ENCODE measurements at places on chromosomes 2 and 18.

GRCh38 chr2:236776695-236777251 is 207.1 kb downstream of the ACKR3 start:
- no peak for DNase-seq

GRCh38 chr2:46075848-46076247 is 221.4 kb upstream of the EPAS1 start:
- DNase-seq, result no peak

GRCh38 chr2:74658516-74658915 is 4.5 kb downstream of the SEMA4F start:
- DNase-seq, result no peak

GRCh38 chr2:15259356-15259756 is 301.8 kb downstream of the NBAS start:
- DNase-seq, result no peak

- DNase-seq, result no peak
Measured at GRCh38 chr18:55114876-55115275, 155.6 kb upstream of the CCDC68 start.

DNA sequence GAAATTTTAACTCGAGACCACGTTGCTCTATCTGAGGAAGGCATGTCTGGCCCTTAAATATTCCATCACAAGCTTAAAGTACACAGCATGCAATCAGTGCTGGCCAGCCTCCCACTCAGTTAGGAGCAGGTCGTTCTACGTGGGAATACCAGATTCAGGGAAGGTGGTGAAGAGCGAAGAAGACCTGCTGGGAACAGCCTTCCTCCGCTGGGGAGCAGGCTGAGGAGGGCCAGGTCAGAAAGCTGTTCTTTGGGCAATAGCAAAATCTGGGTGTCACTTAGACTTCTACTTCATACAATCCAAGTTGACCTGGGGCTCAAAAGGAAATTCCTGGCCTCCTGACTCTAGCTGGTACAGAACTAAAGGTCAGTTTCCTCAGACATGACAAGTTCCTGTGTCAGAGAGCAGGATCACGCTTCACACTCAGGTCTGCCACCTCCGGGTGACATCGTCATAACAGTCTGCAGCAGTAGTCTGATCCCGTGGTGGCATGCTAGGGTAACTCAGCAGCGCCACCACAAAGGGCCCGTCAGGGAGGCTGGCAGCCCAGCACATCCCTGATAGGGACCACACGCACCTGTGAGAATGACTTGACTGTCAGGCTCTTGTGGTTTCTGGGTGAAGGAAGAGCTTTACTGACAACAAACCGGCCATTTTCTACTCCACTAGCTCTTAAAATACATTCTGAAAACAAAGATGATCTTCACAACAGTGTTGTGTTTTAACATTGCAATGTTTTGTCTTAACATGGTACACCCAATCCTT is 35.2 kb upstream of the NAPG start:
- peak; percentile 62 for DNase-seq

DNA sequence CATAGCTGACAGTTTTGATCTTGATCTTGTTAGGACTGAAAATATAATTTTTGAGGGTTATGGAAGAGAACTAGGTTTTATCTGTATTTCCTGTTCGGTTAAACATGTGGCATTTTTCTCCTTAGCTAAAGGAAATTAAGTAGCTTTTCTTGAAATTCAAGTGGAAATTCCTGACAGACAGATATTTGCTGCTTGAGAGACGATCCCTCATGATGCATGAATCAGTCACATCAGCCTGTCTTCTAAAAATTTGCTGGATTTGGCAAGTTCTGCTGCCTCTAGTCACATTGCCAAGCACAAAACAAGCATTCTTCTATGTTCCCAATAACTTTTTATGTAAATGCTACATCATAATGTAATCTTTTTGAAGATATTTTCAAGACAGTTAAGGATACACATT is 201.8 kb upstream of the ATP5MC3 start:
- no peak for DNase-seq

DNA sequence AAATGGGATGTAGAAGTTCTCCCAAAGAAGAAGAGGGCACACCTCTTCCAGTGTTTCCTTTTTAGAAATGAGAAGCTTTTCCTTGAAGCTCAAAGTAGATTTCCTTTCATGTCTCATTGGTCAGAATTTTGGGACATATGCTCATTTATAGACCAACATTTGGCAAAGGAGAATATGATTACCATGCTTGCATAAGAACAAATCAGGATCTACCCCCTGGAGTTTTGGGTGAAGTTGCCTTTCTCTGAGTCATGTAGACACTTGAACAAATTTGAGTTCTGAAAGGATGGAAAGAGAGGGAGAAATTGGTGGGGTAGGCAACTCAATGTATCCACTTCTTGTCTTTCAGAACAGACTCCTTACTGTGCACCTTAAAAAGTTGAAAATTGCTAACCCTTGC is 409.0 kb downstream of the SLC4A3 start:
- no peak for DNase-seq

GRCh38 chr18:76573325-76574025 is 78.4 kb upstream of the ZNF516 start:
- no peak for DNase-seq

- DNase-seq, result no peak
Measured at GRCh38 chr2:214077727-214078126, 333.1 kb upstream of the VWC2L start.

DNA sequence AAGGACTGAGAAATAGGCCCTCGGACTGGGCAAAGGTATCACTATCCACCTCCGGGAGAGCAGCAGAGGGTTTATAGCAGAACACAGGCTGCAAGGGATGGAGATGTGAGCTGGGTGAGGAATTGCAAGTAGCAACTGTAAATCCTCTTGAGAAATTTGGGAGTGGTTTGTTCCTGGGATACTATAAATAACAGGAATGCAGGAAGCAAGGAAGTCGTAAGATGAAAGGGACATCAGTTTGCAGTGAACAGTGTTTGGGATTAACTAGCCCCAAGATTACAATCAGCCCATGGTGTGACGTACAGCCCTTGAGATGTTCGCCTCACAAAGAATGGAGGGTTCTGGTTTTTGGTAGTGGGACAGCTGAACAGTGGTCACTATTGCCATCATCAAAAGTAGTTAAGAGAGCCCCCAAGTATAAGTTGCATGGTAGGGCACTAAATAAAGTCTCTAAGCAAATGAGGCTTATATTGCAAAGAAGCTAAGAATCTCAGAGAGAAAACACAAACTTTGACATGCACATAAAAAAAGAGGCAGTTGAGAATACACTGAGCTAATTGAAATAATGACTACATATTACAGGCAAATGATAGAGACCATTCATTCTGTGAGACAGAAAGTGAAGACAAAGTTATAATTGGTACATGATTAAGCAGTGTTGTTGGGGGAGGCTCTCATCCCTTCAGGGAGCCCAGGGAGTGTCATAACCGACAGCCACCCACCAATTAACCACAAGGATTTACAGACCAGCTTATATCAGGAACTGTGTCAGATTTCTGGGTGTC is 362.5 kb upstream of the ACVR2A start:
- no peak for DNase-seq

GRCh38 chr2:150191349-150191748 is 296.1 kb downstream of the RND3 start:
- DNase-seq, result no peak

- DNase-seq, result no peak
Measured at GRCh38 chr2:239239607-239240413, 161.0 kb downstream of the HDAC4 start.

DNA sequence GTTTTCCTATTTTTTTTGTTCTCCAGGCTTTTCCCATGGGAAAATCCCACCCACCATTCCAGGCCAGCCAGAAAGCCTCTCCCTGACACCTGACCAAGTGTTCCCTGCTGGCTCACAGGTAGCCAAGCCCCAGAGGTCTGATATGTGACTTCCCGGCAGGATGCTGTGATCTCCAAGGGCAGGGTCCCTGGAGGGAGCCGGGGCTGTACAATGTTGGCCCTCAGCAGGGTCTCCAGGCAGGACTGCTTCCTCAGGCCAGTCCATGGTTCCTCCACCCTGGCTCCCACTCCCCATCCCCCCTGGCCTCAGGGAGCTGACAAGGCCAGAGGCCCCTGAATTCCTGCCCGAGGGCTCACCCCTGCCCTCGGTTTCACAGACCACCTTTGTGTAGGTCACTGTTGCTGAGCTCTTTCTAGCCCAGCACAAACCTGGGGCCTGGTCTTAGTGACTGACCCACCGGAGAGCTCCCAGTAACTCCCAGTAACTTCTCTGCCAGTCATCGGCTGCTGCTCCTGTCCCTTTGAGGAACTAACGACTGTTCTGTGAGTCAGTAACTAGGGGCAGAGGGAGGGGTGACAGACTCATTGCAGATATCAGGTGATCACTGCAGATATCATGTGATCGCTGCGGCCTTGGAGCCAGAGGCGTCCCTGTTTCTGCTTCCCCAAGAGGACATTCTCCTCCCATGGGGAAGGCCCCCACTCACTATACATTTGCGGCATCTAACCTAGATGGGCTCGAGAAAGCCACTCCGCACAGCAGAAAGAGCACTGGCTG is 38.7 kb downstream of the SDC1 start:
- no peak for DNase-seq

- DNase-seq, result no peak
Measured at GRCh38 chr18:5673616-5674015, 129.8 kb upstream of the EPB41L3 start.

GRCh38 chr2:221397187-221397586 is 174.9 kb downstream of the EPHA4 start:
- no peak for DNase-seq

DNA sequence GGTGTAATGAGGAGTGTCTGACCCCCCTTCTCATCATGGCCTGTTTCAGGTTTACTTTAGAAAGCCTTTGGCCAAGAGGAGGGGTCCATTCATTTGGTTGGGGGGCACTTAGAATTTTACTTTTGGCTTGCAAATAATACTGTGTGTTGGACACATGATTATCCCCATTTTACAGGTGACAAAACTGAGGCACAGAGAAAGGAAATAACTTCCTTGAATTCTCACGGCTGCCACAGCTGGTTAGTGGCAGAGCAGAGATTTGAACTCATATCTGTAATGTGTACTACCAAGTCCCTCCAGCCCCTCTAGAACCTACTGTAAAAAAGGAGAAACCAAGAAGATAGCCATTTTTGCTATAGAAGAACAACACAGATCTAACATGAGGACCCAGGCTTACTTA is 124.8 kb upstream of the NDUFV2 start:
- DNase-seq, result no peak

DNA sequence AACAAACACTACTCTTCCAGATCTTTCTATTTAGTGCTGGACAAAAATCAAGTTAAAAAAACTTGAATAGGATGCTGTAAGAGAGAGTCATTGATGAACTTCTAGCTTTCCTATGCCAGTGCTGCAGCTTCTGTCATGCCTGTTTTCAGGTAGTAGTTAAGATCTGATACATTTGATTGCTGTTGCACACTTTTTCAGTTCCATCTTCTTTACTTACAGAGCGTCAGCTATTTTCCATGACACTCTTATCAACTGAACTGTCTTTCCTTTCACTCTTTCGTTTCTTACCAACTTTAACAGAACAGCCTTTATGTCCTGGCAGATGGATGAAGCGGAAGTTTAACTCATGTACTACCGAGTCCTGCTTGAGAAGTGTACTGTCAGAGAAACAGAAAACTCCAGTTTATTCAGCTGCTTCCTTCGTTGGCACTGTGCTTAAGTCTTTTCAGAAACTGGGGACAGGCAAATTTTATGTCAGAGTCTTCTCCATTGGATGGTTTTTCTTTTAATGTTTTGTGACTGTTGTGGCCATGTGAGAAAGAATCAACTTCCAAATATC is 145.9 kb upstream of the KLHL14 start:
- DNase-seq, result no peak

DNA sequence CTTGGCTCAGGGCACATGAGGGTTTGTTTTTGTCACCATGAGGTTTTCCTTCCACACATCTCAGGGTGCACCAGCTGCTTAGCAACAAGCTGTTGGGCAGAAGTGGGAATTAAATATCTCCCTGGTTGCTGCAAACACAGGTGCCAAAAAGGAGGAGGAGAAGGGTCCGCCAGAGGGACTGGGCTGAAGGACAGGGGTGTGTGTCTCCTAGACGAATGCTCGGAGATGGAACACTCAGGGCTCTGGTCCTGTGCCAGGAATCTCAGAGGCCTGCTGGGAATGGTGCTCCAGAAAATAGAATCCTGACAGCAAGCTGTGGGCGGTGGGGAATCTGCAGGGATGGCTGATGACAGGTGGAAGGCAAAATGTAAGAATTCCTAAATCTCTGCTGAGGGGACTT is 94.5 kb downstream of the VSNL1 start:
- DNase-seq, result no peak

- DNase-seq, result no peak
Measured at GRCh38 chr2:42999391-42999841, 207.0 kb upstream of the HAAO start.

DNA sequence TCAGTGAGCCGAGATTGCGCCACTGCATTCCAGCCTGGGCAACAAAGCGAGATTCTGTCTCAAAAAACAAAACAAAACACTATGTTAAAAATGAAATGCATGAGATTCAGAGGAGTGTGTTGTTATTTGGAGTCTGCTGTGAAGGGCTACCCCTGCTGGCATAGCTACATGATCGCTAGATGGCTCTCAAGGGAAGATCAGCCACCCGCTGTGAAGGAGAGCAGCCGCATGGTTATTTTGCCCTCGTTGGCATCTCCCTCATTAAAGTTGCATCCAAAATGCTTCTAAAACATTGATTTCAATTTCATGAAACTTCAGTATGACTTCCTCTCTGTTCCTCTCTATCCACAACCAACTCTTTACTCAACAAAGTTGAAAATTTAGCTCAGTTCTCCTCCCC is 54.8 kb upstream of the NDUFV2 start:
- DNase-seq, result no peak

GRCh38 chr2:29012211-29012681 is 31.1 kb downstream of the TOGARAM2 start:
- no peak for DNase-seq
